ENCODE measurements at places on chromosomes 2 and 18.

- no peak for DNase-seq
Measured at GRCh38 chr18:27780061-27780745, 396.7 kb downstream of the CDH2 start.

- no peak for DNase-seq
Measured at GRCh38 chr2:5520463-5520972, 171.7 kb upstream of the SOX11 start.

DNA sequence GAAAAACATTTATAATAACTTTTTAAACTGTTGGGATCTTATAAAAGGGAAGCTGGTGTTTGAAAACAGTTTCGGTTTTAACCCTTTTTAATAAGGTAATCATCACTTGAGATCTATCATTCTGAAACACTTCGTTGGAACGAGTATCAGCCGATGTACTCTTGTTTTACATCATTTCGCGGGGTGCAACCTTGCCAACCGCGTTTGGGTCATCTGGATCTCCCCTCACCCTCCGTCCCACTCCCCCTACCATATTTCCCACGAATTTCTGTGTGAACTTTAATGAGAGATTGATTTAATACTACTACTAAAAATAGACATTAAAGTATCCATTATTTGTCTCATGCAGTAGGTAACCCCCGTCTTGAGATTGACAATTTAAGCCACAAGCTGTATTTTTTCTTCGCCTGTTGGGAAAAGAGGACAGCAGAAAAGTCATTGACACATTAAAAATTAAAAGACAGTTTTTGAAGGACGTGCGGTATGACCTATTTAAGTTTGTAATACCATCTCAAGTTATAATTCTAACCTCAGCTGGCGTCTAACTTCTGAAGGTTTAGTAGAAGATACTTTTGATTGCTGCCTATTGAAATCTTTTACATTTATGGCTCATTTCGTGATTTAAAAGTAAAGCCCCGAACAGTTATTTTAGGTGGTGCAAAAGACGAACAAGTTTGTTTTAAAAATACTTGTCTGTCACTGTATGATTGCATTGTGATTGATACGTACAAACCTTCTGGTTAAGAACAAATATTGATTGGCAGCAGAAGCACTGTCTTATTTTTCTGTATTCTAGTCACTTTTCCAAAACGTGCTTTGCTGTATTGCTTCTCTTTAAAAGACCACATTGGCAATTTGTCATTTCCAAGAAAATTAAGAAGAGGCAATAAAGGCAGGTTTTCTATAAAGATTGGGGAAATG is 1.5 kb downstream of the CREB1 start:
- peak; percentile 58 for DNase-seq

DNA sequence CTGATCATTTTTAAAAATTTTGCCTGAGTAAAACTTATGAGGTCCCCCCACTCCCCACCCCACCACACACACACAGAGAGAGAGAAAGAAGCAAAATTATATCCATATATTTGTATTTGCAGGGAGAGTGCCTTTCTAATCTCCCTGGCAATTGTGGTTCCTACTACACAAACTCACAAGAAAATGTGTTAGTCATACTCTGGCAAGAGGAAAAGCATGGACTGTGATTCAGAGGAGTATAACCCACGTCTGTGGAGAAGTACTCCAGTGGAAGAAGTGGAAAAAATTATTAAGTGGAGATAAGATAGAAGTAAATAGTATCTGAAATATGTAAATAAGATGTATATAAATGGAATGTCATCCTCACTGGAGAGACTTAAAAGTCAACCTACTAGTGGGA is 114.0 kb downstream of the DSEL start:
- DNase-seq: no peak

DNA sequence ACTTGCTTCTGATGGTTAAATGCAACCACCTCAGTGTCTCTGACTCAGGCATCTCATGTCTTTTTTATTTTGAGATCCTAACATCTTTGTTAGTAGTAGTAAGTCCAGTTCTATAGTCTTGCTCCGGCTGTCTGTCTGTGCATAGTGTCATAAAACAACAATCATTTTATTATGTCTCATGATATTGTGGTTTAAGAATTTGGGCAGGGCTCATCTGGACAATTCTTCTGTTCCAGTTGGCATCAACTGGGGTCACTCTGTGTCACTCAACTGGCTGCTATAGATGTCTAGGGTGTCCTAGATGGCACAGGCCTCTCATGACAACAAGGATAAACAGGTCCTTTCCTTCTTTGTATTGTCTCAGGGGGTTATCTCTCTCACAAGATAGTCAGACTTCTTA is 299.6 kb upstream of the ZNF521 start:
- no peak for DNase-seq
